ENCODE measurements at places on chromosomes 11 and 22. TPM values are rescaled to one million over a fixed set of nuclear protein-coding genes. Genes with fewer than 3 reads are reported as not detected.

Gene TSGA10IP
- total RNA-seq: not detected

- no peak for DNase-seq
These were observed 94.8 kb upstream of the PRDM11 start for GRCh38 chr11:45051621-45052020.

DNA sequence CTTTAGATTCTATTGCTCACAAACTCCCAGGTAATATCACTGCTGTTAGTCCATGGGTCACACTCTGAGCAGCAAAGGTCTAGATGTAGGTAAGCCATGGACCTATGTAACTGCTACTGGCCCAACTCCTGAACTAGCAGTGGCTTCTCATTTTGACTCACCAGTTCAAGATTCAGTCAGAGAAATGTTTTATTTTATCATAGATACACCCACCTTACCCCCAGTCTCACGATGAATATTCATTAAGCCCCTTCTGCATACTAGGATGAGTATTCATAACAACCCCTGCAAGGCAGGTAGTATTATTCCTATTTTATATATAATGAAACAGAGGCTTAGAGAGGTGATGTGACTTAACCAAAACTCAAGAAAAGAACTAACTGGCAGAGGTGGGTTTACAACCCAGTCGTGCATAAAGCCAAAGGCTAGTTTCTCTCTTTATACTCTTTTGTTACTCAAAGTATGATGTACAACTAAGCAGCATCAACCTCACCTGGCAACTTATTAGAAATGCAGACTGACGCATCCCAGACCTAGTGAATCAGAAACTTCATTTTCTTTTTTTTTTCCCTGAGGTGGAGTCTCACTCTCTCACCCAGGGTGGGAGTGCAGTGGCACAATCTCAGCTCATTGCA lies 957.6 kb upstream of the CCDC90B start:
- DNase-seq: no peak

DNA sequence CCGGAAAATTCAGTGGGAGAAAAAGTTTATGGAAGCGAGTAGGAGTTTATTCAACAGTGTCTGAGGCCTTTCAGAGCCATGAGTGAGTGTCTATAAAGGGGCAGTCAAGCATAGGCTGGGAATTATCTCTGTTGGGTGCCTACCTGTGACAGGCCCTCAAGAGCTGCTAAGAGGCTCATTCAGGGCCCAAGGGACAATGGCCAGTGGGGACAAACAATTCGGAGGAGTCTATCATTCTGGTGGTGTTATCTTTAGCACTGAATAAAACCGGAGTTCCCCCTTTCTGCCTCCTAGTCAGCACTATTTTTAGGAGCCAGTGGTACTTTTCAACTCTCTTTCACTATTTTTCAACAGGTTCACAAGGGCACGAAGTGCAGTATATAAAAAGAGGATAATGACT lies 89.5 kb upstream of the HTATIP2 start:
- no peak for DNase-seq

GRCh38 chr22:49334976-49335375 lies 492.7 kb downstream of the BRD1 start:
- no peak for DNase-seq

DNA sequence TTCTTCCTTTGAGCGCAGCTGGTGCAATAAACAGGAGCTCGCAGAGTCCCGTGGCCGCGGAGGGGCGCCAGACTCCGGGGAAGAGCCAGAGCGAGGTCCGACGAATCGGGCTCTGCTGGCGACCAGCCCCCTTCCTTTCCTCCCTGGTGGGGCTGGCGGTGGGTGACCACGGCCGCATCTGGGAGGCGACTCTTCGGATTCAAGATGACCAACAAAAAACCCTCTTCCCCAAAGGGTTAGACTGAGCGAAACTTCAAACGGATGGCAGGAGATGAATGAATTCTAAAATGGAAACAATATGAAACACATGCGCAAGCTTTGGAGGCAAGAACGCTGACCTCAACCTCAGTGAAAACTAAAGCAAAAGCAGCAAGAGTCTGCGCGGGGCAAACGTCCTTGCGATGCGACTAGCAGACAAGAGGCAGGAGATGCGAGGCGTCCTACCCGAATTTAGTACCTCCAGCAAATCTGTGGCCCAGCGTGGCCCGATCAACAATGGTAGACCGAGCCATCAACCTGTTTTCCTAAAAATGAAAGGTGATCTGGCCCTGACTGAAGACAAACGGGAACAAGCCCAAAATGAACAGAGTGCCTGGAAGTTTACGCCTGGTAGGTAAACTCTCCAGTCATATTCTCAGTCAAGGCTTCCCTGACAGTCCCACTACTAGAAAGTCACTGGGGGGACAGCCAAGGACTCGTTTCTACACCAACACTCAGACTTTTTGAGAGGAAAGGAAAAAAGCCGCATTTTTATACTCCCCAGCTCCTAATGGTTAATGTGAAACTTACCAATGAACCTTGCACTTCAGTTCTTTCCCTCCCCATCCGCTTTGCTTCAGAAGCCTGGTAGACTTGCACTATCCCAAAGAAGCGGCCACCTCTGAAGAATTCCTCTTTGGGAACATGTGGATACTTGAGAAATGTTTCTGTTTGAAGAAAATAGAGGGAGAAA lies 11.6 kb downstream of the MMP3 start:
- peak; percentile 32 for DNase-seq

Gene IFITM10
- 1.7 TPM for total RNA-seq

DNA sequence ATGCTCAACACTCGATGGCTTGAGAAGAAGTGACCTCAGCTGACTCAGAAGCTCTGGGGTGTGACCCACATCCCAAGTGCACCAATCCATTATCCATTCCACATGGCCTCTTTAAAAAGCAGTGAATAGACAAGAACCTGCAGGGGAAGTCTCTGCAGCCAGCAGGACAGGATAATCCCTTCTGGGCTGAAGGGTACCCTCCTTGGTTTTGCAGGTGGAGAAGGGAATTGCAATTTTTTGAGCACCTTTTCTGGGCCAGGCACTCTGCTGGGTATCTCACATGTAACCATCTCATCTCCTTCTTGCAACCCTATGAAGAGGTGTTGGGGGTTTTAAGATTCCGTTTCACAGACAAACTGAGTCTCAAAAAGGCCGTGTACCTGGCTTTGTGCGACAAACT lies 76.6 kb downstream of the MYO18B start:
- no peak for DNase-seq

DNA sequence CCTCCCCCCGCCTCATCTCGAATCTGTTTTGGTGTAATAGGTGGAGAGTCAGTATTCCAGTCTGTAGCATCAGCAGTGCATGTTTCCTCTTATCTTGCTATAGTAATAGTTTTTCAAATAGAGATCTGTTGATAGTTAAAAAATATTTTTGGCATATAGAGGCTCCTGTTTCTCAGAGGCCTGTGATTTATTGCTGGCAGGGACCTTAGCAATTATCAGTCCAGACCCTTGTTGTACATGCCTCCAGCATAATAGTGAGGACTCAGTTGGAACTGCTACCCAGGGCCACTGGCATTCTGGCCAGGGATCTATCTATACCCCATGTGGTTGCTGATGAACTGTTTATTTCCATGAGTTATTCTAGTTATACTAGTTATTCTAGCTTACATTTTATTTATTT lies 52.6 kb downstream of the SPECC1L start:
- no peak for DNase-seq

GRCh38 chr22:42910221-42910942 lies 53.3 kb upstream of the ARFGAP3 start:
- no peak for DNase-seq

Gene SMC1B
- not detected for total RNA-seq

GRCh38 chr11:95692526-95693260 lies 96.9 kb downstream of the FAM76B start:
- no peak for DNase-seq

Gene CNGA4
- not detected for total RNA-seq

- DNase-seq: no peak
These were observed 10.1 kb upstream of the VSIG10L2 start for GRCh38 chr11:125935618-125936199.

GRCh38 chr22:39931251-39931650 lies 28.9 kb upstream of the TMA7B start:
- DNase-seq: no peak

GRCh38 chr11:66063900-66064299 lies 6.2 kb upstream of the PACS1 start:
- no peak for DNase-seq

Gene XNDC1N
- 7.5 TPM for total RNA-seq

GRCh38 chr22:34669001-34669400 lies 397.0 kb upstream of the ISX start:
- no peak for DNase-seq

DNA sequence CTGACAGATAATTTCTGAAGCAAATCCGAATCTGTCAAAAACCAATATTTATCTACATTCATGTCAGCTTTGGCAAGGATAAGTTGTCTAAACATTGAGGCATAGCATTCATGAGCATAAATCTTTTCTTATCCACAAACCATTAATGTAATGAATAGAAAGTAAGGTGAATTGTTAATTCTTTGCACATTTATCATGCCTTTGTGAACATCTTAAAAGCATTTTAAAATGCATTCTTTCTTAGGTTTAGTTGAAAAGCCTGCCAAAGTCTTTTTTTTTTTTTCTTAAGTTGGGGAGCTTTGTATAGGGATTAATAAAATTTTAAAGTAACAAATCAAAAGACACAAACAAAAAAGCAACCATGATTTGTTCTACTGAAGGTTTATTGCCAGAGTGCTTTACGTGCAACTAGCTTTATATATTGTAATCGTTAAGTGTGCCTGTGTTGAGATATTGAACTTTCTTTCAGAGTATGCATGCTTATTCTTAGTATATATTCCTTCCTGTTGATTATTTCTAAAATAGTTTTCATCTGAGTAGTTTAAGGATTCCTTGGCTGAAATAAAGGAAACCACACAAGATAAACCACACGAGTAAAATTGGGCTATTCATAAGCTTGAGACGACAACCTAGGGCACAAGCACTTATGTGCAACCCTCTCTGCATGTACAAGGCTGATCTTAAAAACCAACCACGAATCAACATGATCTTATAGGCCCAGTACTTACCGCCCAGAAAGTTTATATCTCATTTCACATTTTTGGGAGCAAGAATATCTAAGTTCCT lies 1110.9 kb upstream of the CNTN5 start:
- no peak for DNase-seq

DNA sequence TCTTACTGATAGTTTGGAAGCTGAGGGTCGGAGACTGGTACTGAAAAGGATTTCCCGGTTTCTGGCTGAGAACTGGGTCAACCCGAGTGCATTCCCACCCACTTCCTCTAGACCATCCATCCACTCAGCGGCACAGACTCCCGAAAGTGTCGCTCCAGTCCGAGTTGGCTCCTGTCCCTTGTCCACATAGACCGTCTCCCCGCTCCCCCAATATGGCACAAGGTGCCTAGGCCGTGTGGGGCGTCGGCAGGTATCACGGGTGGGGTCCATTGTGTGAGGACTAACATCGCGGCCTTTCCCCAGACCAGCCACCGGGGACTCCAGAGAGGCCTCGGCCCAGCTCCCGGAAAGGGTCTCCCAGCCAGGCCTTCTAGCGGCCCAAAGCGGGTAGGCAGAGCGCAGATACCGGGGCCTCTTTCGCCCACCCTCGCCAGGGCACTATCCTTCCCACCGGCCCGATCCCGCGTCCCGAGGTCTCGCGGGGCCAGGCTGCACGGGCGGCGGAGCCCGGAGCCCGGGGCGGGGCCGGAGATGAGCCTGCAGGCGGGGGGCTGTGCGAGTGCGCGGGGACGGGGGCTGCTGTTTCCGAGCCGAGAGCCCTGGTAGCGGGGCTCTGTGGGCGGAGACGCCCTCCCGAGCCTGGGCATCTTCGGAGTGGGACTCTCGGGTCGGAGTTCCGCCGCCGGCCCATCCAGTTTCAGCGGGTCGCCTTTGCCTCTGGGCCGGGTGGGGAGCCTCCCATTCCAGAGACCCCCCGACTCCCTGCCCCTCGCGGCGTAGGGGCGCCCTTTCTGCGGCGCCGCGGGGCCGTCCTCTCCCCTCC lies 21.1 kb downstream of the SERPINH1 start:
- peak; percentile 57 for DNase-seq

Gene GLB1L3
- not detected for total RNA-seq

- DNase-seq: no peak
These were observed 137.5 kb downstream of the CHST1 start for GRCh38 chr11:45527898-45528297.

Gene FAT3
- 0.06 TPM for total RNA-seq

Gene L3MBTL2
- total RNA-seq: 18.9 TPM

DNA sequence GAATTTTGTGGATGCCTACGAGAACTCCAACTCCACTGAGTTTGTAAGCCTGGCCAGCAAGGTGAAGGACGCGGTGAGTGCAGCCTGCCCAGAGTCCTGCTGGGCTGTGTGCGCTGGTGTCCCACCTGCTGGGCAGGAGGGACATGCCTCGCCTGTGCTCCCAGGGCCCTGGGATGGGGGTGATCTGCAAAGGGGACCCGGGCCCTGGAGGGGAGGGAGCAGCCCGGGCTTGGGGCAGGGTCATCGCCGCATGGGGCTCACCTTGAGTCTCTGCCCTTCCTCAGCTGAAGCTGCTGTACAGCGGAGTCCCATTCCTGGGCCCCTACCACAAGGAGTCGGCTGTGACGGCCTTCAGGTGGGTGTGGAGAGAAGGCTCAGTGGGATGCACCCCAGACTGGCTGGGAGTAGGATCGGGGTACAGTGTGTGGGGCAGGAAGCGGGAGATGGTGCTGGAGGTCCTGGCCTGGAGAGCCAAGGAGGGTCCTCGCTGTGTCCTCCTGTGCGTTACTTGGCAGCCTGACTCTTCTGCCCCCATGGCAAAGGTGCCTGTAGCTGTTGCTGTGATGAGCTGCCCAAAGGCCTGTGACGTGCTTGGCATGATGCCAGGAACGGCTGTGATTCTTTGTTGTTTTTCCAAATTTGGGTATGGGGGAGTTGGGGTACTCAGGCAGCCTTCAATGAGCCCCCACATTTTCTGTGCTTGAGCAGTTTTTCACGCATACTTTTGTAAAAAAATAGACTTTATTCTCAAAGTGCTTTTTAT lies 29.2 kb downstream of the ST14 start:
- no peak for DNase-seq

DNA sequence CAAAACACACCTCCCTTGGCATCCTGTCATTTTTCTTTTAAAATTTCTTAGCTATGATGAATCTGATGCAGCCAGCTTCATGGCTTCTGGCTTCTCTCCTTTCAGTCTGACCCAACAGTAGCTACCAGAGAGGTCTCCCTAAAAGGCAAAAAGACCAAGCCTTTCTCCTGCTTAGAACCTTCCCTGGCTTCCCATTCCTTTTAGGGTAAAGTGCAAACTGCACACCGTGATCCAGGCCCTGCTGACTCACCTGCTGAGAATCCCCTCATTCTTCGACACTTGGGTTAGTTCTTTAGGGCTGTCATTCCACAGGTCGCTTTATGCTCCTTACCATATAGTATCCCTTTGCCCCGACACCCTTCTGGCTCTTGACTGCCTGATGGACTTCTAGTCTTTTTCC lies 362.4 kb downstream of the MIAT start:
- DNase-seq: no peak

GRCh38 chr11:134668076-134668475 lies 256.0 kb upstream of the B3GAT1 start:
- DNase-seq: no peak
